ENCODE measurements at places on chromosomes 2 and 18.

- DNase-seq = no peak
Observed at GRCh38 chr2:237359518-237359840, 54.5 kb downstream of the COL6A3 start.

- DNase-seq = no peak
Observed at GRCh38 chr2:30127016-30127893, 19.6 kb upstream of the YPEL5 start.

GRCh38 chr2:120390381-120391055 is 44.6 kb downstream of the INHBB start:
- DNase-seq = no peak

GRCh38 chr2:105969552-105969951 is 224.5 kb downstream of the UXS1 start:
- DNase-seq = no peak

- no peak for DNase-seq
Observed at GRCh38 chr18:31791817-31792579, 31.3 kb upstream of the SLC25A52 start.

DNA sequence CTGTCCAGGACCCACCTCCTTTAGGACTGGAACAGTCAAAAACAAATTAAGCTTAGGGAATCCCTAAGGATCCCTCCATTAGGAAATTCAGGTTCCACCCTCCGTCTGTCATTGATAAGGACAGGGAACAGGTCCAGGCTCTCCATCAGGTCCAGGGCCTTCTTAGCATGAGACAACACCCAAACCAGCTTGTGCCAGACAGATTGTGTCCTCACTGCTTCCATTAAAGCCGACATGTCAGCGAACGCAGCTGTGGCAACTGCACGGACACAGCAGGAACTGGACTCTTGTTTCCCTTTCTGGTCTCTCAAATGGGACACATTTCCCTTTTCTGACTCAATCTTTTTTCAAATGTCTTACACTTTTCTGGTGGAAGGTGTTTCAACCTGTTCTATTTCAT is 81.4 kb downstream of the BCL11A start:
- DNase-seq = no peak

DNA sequence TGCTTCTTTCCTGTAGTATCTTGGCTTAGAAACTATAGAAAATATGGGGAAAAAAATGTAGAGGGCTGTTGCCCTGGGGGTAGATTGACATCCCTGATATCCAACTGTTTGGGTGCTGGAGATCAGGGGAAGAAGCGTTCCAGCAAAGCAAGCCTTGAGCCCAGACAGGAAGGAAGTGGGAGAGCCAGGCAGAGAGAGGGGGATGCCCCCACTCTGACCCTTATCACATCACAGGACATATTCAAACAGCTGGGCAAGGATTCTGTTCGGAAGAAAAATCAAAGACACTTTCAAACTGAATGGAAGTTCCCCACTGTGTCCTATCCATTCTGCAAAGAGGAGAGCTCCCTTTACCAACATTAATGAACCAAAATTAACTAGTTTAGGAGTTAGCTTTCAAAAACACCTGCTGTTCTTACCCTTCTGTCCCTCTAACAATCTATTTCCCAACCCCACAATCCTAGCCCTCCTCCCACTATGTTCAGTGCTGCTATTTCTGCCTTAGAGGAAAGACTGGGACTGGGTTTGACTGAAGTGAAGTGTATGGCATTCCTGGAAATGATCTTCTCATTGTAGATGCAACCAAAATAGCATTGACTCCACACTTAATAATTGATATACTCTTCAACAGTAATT is 16.9 kb upstream of the KCNG3 start:
- no peak for DNase-seq

GRCh38 chr2:149000158-149000938 is 38.2 kb upstream of the LYPD6B start:
- no peak for DNase-seq

DNA sequence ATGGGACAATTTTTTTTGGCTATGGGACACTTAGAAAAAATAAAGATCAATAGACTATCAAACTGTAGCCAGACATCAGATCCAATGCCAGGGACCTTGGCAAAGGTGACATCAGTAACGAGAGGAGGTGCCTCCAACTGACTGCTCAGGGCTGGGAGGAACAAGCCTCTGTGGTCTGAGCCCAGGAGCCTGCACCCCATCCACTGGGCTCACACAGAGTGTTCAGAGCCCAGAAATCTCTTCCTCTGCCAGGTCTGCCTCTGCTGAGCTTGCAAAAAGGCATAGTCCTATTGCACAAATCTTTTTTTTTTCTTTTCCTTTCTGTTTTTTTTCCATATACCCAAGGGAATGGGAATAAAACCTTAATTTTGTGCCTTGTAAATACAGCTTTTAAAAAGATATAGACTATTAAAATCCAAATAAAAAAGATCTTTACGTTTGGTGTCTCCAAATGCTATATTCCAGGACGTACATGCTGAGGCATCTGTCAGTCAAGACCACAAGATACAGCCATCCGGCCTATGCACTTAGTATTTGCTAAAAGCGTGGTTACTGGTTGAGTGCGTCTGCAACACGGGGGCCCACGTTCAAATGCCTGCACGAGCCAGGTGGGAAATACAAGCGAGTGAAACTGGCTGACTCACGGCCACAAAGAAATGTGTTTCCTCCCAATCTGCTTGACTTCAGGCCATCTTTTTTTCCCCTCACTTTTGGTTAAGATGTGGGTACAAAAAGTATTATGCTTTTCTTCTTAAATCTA is 7.8 kb upstream of the ARHGAP25 start:
- DNase-seq = peak; percentile 10

GRCh38 chr18:68780802-68781635 is 16.9 kb upstream of the CCDC102B start:
- no peak for DNase-seq

GRCh38 chr2:75340560-75340959 is 141.2 kb upstream of the TACR1 start:
- no peak for DNase-seq

DNA sequence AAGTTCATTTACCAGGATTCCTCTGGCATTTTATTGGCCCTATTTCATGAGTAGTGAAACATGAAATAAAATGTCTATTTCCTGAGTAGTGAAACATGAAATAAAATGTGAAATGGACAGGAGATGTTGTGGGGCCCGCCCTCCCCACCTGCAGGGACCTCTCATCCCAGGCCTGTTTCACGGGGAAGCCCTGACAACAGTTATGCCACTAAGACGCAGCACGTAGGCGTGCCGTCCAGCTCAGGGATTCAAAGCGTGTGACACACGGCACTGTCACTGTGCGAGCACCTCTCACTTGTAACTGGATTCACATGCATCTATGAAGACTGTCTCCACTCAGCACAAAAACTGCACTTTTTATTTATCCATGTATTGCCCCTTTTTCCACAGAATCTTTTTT is 83.4 kb upstream of the SNTG2 start:
- no peak for DNase-seq

DNA sequence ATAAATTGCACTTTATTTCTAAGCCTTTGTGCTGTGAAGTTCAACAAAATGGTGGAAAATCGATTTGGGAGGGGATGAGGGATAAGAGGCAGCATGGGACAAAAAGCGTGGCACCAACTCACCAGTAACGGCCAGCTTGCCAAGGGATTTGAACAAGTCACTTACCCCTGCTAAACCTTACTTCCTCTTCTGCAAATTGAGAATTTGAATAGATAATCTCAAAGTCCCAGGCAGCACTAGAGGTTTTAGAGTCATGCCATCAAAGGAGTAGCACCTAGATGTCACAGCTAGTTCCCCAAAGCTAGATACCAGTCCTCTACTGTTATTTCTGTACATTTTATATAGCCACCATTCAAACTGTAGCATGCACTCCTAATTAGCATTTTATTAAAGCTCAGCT is 83.7 kb upstream of the VRK2 start:
- no peak for DNase-seq

- no peak for DNase-seq
Observed at GRCh38 chr18:76444446-76445105, 50.5 kb downstream of the ZNF516 start.

- no peak for DNase-seq
Observed at GRCh38 chr2:122112216-122113005, 357.0 kb downstream of the TSN start.

DNA sequence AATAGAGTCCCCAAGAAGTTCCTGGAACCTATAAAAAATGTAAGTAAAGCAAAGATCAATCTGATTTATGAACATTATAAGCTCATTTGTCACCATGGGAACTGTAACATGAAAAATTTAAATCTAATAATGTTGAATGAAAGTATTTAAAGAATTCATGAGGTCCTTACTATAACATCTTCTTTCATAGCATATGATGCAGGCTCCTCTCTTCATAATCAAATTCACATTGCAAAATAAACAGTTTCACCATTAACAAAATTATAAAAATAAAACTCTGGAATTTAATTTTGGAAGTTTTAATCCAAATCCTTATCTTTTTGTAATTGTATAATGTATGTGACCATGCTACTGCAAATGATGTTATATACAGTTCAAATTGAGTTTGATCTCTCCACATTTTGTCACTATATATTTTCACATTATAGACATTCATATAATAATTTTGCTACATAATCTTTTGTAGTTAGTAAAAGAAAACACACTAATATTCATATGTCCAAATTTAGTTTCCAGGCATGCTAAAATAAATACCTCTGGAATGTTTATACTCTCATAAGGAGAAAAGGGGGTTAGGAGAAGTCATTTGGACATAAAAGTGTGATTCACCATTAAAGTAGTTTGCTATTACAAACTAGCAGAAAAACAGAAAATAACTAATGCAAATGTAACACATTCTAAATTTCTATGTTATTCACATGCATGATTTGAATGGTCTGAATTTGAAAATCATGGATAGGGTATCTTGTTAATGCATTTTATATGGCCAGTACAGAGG is 954.1 kb downstream of the DSC3 start:
- no peak for DNase-seq

DNA sequence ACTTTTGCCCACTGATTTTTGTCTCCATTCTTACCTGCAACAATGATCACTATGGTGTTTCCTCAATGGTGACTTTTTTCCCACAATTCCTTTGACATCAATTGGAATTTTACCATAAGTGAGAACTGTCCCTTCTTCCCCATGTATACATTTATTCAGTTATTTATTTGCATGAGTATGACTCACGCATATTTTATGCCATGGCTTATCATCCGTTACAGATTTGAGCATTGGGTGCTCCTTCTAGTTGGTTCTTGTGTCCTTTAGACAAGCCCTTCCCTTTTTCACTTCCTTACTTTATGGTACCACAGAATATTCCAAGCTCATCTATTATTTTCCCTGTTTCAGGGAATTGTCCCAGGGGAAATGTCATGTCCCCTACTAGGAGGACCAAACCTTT is 7.6 kb downstream of the COX5B start:
- DNase-seq = no peak

GRCh38 chr18:65363911-65364632 is 386.7 kb upstream of the CDH7 start:
- no peak for DNase-seq

DNA sequence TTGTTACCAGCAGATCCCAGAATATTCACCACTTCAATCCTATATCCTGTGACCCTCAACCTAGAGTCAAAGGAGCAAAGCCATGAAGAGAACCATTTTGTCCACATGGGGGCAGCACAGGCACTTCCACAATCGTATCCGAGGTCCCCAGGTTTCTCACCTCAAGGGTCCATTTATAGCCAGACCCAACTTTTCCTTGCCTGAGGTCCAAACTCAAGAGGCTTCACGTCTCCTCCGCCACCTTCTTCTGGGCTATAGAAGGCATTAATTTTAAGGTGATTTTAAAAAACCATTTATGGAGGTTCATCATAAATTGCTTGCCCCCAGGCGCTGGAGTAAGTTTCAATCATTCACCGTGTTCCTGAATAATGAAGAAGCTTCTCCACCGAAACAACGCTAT is 111.6 kb upstream of the NABP1 start:
- peak; percentile 2 for DNase-seq

DNA sequence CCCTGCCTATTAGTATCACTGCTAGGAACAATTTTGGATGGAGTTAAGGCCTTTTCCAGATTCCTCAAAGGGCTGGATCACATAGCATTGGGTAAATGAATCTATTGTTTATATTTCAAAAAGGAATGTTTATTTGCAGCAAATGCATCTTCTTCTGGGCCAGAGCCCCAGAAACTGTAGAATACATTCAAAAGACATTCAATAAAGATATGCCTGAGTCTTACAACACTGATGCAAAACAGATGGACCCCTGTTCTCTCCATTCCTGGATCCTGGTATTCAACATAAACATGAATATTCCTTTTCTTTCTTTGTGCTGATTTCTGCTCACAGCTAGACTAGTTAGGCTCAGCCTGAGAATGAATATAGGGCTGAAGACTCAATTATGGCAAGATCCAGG is 227.2 kb upstream of the KLHL29 start:
- no peak for DNase-seq

DNA sequence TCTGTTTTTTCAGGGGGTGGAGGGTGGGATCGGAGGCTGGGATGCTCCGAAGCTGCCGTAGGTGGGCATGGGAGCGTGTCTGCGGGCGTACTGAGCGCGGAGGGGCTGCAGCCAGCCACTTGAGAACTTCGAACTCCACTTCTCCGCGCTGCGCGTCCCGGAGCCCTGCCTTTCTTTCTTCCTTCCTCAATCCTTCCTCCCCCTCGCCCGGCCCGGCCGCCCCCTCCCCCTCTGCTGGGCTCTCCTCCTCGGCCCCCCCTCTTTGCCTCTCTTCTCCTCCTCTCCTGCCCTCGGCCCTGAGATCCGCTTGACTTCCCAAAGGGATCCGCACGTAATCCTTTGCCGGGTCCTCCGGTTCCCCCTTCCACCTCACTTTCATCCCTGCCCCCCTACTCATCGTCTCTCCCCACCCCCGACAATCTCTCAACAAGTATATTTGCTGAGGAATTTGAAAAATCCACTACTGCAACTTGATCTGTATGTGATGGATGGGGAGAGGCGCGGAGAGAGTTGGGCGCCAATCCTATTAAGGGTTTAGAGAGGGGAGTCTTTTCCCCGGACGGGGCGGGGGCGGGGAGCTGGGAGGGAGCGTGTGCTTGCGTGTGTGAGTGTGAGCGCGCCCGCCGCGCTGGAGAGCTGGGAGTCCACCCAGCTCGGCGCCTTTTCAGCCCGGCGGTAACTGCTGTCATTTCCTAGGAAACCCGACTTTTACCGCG is 1.1 kb downstream of the GLI2 start:
- no peak for DNase-seq

GRCh38 chr2:42967959-42968674 is 175.7 kb upstream of the HAAO start:
- no peak for DNase-seq

GRCh38 chr18:74608681-74609080 is 11.0 kb downstream of the ZNF407 start:
- no peak for DNase-seq

DNA sequence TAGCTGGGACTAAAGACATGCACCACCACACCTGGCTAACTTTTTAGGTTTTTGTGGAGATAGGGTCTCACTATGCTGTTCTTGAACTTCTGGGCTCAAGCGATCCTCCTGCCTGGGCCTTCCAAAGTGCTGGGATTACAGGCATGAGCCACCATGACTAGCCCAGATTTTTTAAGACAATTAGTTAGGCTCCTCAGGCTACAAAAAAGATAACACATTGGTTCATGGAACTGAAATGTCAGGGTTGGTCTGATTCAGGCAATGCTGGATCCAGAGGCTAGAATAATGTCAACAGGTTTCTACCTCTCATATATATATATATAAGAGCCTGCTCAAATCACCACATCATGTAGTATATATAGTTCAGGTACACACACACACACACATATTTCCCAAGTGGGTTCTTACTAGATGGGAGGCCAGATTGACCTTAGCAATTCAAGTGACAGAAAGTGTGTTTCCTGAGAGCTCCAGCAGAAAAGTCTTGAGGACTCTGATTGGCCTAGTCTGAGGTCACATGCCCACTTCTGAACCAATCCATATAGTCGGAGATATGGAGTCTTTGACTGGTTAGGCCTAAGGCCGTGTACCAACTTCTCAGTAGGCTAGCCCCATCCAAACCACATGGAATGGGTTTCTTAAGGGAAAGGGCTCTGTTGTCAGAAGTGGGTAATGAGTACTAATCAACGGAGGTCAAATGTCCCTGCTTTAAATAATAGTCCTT is 72.6 kb upstream of the LAPTM4A start:
- no peak for DNase-seq
